ENCODE measurements at places on chromosomes 2 and 18.

- DNase-seq = no peak
Measured at GRCh38 chr2:176413786-176414185, 144.5 kb downstream of the MTX2 start.

GRCh38 chr2:36727550-36727949, 31.0 kb downstream of the VIT start:
- no peak for DNase-seq

DNA sequence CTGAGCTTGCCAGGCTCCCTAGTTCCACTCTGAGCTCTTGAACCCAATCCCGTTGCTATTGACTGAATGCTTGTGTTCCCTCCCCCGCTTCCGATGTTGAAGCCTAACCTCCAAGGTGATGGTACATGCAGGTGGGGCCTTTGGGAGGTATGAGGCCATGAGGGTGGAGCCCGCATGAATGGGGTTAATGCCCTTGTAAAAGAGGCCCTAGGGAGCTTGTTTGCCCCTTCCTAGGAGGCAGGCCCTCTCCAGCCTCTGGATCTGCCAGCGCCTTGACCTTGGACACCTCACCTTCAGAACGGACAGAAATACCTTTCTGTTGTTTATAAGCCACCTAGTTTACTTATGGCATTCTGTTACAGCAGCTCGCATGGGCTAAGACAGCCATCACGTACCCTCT, 71.6 kb downstream of the TFCP2L1 start:
- no peak for DNase-seq

DNA sequence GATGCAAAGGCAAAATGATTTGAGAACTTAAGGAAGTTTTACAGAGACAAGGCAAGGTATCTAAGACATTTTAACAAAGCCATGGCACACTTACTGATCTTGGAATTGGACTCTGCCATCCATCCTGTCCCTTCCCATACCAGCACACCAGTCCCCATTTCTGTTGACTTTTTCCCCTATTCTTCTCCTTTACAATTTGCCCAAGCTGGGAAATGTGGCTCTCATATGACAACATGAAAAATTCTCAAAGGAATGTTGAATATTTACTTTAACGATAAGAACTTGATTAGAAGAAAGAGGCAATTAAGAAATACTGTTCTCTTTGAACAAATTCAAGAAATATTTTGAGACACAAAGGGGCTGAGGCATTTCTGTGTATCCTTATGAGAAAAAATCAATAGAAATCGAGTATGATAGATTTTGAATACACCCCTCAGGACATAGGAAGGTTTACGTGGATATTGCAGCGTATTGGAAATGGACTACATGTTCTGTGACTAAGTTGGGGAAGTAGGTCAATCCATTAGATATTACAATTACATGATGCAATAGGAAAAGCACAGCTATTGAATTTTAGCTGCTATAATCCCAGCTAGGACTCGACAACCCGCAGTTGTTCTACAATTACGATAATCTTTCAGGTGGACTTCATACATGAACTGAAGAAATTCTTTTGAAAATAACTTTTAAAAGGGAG, 201.6 kb downstream of the TRIB2 start:
- no peak for DNase-seq

GRCh38 chr2:63785096-63785495, 56.6 kb upstream of the UGP2 start:
- no peak for DNase-seq

DNA sequence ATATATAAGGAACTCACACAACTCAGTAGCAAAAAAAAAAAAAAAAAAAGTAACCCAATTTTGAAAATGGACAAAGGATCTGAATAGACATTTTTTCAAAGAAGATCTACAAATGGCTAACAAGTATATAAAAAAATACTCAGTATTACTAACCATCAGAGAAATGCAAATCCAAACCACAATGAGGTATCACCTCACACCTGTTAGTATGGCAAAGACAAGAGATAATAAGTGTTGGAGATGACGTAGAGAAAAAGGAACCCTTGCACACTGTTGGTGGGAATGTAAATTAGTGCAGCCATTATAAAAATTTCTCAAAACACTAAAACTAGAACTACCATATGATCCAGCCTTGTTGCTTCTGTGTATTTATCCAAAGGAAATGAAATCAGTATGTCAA, 5.8 kb upstream of the CNDP1 start:
- no peak for DNase-seq
